ENCODE measurements at places on chromosomes 3 and 15.
A peak's percentile ranks its signal among the peaks of the same experiment; 100 is the strongest.

- DNase-seq = no peak
Observed at GRCh38 chr3:172007065-172007370, 32.4 kb upstream of the FNDC3B start.

DNA sequence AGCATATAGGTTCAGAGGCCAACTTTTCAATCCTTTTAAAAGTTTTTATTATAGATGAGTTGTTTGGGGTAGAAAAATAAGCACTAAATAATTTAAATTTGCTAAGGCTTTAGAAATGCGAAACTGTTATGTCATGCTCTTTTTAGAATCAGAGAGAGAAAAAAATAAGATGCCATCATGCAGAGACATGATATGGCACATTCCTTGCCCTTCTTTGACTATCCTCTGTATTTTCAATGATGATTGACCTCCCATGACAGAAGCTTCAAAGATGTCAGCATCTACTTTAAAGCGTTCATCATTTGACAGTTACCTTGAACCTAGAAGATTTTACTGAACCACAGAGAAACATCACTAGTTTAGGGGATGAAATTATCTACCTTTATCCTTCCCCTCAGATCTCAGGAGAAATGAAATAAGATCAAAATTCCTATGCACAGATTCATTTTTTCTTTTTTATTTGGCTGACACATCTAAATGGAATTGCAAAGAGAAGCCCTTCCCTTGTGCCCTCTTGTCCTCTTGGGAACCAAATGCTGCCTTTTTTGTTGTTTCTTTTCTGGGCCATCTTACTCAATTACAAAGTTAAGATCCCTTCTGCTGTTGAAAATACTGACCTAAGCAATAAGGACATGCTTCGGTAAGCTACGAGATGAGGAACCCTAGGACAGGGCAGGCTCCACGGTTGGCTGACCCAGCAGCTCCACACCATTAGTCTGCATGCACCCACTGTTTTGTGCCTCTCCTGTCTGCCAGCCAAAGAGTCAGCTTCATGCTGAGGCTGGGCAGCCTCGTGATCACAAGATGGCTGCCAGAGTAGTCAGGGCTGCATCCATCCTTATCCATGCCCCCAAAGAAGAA lies 289.7 kb upstream of the TPM1 start:
- DNase-seq = no peak

GRCh38 chr15:94580211-94580885 lies 349.0 kb downstream of the MCTP2 start:
- DNase-seq = no peak

DNA sequence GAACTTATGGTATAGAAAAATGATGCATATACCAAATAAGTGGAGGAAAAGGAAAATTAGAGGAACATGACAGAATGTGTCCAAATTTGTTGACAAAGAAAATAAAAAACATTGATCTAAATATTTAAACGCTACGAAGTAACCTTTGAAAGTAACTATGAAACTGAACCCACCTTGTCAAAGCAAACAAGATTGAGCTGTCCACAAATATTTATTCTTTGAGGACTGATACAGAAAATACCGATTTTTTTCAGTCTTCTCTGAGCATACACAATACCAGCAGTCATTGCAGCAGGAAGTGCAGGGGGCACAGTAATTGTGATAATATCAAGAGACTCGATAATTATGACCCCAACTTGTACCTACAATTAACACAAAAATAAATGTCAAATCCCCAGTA lies 40.0 kb downstream of the ATP13A3 start:
- no peak for DNase-seq

GRCh38 chr3:1207904-1208303 lies 115.1 kb downstream of the CNTN6 start:
- DNase-seq = no peak

GRCh38 chr3:164451072-164451910 lies 627.0 kb downstream of the SI start:
- no peak for DNase-seq

DNA sequence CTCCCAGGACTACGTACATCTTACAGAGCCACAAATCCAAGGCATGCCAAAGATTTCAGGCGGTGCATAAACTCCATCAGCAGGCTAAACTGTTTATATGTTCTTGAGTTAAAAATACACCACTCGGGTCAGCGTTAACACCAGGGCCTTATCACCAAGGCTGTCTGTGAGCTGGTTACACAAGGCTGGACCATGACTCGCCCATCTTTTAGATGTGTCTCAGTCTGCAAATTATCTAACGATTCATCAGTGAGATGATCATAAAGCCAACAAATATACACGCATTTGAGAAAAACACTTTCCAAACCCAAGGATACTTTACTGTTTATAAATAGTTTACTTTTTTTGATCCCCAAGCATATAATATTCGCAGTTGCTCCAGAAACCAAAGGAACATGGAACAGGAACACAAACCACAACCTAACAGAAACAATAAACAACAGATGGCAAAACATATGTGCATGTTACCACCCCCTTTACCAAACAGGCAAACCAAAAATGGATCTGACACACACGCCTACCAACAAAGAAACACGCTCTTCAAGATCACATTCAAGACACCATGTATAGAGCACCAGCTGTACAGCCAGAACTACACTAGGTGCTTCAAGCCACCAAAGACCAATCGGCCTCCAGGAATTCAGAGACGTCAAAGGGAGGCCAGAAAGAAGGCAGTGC lies 15.4 kb downstream of the LRIG1 start:
- DNase-seq = peak; percentile 95

DNA sequence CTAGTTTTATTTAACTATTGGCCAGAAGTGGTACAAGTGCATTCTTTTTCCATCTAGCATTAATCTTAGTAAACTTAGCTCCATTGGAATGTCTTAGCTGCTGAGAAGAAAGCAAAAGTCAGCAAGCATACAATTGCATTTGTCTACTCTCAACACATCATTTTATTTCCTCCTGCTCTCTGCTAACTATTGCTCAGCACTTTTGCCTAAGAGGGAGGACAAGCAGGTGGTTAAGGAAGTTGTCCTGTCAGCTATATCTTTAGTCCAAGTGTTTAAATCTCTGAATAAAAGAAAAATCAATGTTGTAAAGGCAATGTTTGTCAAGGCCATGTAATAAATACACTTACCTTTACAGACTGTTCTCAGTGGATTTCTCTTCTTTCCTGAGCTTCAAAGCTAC lies 51.0 kb downstream of the FHIT start:
- DNase-seq = no peak

DNA sequence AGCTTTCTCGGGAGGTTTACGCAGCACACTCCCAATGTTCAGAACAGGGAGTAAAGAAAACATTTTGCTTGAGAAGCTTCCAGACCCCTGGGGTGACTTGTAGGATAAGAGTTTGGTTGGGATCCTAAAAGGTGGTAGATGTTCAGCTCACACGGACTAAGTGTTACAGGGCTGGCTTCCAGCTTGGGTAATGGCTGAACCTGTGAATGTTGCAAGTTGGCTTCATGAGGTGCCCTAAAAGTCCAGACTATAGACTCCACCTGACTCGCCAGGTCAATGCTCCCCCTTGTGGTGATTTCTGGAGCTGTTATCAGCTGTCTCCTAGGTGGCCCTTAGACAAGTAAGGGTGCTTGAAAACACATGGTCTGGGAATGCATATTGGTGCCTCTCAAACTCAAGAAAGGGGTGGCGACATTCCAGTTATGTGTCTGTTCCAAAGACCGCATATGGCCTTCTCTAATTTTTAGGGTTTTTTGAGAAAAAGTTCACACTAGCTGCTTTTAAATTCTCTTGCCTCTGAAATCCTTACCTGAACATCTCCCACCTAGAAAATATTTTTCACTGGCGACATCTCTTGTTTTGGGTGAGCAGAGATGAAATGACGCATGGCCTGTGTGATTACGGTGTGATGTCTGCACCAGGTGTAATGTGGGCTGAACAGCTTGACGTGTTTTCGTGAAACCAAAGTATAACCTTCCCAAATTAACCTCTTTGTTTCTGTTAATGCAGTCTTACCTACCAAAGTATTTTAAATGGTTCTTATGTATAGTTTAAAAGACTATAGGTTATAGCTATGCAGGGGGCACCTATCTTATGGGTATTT lies 175.7 kb upstream of the KBTBD8 start:
- no peak for DNase-seq

GRCh38 chr3:68306571-68306970 lies 625.8 kb downstream of the TAFA4 start:
- no peak for DNase-seq

All from DMS 273 treated with DMSO at 0.1 percent for 48 hours (cell line).